ENCODE measurements at places on chromosomes 5 and 9.

DNA sequence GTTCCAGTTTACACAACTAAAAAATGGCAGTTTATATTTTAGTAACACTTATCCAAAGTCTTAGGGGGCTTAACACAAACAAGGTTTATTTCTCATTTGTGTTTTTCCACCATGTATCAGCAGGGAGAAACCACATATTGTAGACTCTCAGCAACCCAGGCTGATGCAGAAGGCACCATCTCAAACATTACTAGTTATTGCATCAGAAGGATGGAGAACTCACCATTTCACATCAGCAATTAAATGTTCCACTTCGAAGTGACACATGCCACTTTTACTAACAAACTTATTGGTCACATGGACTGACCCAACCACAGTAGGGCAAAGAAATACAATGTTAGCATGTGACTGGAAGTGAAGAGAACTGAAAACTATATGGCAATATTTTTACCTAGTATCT, 22.5 kb upstream of the SMC2 start:
- no peak for DNase-seq

GRCh38 chr9:10000669-10001068, 612.1 kb downstream of the PTPRD start:
- no peak for DNase-seq

- peak; percentile 67 for DNase-seq
Observed at GRCh38 chr9:121992571-121993212, 100.4 kb downstream of the TTLL11 start.

- DNase-seq = no peak
Observed at GRCh38 chr5:147340941-147341340, 106.1 kb downstream of the STK32A start.

- no peak for DNase-seq
Observed at GRCh38 chr5:160646033-160646432, 206.0 kb downstream of the ATP10B start.

DNA sequence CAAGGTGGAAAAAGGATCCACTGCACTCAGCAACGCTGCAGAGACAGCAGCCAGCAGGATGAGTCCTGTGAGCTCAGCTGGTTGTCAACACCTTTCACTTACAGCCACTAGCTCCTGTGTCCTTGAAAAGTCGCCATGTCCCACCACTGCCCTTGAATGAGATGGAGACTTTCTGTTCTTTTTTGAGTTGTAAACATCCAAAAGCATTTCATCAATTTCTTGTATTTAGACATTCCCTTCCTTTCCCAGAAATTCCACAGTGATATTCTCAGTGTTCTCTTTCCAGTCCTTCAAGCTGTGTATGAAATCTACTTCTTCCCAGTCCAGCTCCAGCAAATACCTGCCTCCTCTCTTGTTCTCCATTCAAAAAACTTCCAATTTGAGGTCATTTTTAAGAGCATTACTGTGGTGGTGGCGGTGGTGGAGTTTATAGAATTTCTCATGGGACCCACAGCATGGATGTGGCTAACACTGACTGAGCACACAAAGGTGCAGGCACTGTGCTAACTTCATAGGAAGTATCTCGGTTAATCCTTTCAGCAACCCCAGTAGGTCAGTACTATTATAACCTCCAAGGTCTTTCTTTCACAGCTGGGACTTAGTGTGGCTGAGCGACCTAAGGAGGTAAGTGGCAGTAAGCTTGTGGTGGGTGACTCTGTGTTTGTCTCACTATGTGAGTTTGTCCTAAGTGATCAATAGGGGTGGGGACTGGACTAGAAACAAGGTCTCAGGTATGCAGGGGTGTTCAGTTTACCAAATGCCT, 15.0 kb upstream of the GPX3 start:
- DNase-seq = no peak

DNA sequence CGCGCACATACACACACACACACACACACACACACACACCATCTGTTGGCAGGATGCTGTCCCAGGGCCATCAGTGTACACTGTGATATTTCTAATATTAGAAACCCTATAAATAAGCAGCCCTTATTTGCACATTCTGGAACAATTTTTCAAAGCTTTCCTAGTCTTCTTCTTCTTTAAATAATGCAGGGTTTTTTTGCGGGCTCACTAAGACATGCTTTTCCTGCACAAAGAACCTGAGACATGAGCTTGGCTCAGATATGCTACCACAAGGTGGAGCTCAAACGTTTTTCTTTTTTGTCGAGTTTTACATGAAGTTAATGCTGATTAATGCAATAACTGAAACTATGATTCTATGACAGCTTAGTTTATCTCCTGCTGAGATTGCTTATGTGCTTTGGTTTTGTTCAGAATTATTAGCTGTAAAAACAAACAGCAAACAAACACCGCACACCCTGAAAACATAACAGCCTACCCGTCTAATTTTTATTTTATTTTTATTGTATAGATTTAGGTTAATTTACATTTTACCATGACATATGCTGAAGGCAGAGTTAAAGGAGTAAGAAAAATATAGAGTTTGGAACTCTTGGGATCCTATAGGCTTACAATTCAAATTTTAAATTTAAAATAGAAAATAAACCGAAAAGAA, 95.8 kb downstream of the ALDH1A1 start:
- DNase-seq = no peak

- DNase-seq = no peak
Observed at GRCh38 chr9:135519179-135519971, 1.9 kb upstream of the LCN1 start.

DNA sequence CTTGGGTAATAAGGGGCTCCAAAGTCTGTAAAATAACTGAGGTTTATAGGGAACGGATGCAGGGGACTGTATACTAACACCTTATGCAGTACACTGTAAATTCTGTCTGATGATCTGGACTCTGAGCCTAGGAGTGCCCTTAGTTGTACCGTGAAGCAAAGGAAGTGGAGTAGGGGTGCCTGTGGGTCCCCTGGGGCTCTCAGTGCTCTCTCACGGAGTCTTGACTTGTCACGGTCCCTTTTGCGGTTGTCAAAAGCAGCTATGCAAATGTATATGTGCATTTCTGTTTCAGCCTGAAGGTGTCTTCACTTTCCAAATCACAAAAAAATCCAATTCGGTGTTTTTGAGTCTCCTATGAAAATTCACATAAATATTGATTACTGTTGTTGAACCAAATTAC, 17.8 kb downstream of the DMRT1 start:
- no peak for DNase-seq

DNA sequence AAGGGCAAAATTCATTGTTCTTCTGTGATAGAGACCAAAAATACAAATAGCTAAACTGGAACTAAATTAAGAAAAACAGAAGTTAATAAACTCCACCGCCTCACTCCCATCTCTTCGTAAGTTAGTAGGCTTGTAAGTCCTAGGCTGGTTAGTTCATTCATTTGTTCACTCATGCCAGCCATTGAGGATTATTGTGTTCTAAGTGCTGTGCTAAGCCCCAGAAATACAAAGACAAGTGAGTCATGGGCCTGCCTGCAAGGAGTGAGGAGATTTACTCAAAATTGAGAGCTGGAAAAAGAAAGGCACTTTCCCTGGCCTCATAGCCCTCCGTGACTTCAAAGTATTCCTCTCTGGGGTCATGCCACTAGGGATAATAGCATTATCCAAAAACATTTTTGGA, 8.5 kb downstream of the DOCK8 start:
- DNase-seq = no peak

- no peak for DNase-seq
Observed at GRCh38 chr9:35822926-35823325, 5.6 kb downstream of the FAM221B start.

- DNase-seq = no peak
Observed at GRCh38 chr5:110687485-110687884, 39.0 kb downstream of the TMEM232 start.

- peak; percentile 28 for DNase-seq
Observed at GRCh38 chr5:95530416-95530815, 24.4 kb downstream of the SKIC3 start.

GRCh38 chr5:3401635-3402034, 194.0 kb upstream of the IRX1 start:
- DNase-seq = no peak

GRCh38 chr9:128621730-128622455, 34.8 kb downstream of the DYNC2I2 start:
- no peak for DNase-seq

DNA sequence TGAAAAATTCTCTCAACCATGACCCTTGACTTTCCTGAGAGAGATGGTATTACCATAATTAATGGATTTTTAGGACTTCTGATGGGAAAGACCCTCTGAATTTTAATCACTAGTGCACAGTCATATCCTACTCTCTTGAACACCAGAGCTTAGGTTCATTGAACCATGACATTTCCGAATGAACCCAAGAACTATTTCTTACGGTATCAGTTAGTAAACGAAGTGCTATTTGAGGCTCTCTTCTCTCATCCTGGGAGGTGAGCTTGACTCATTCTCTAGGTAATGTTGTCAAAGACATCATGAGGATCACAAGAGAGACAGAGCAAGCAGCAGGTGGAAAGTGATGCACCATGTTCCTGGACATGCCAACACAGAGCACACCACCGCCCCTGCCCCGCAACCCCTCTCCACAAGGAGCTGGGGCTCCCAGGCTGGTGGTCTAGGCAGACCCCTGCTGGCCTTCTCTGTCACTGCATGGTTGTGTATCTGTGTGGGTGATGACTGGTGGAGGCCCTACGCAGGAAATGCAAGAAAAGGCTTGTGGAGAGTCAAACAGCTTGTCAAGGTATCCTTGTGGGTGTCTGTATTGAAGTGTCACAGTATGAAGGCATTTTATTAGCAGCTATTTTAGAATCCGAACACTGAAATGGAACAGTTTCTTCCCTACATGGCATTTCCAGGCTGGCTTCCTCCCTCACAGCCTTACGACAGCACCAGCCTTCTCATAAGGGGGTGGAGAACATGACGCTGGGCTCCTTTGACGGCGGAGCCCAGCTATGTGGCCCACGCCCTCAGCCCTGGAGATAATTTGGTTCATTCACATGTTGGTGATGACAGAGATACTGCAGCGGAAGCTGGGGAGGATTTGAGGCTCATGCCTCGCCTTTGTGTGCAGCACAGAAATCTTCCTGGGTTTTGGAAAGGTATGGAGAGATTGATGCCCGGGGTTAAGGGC, 297.6 kb downstream of the NTRK2 start:
- DNase-seq = peak; percentile 83

DNA sequence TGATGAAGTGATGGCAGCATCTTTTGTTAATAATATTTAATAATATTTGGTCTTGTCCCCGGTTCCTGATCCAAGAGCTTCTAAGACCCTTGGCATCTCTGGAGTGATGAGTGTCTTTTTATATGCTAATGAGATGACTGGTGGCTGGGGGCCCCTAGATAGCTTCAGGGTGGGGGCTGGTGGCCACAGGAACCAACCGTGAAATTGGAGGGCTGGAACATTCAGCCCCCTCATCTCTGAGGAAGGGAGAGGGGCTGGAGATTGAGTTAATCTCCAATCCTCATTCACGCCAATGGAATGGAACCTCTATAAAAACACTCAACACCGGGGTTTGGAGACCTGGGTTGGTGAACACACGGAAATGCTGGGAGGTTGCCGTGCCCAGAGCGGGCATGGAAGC, 78.2 kb upstream of the RAPGEF1 start:
- no peak for DNase-seq

GRCh38 chr5:28329176-28329575, 1290.8 kb upstream of the CDH9 start:
- no peak for DNase-seq

GRCh38 chr5:151141535-151141934, 16.0 kb downstream of the ANXA6 start:
- DNase-seq = no peak

- DNase-seq = no peak
Observed at GRCh38 chr5:58315794-58316193, 144.1 kb downstream of the PLK2 start.

GRCh38 chr9:36317766-36318165, 59.5 kb upstream of the GNE start:
- no peak for DNase-seq

DNA sequence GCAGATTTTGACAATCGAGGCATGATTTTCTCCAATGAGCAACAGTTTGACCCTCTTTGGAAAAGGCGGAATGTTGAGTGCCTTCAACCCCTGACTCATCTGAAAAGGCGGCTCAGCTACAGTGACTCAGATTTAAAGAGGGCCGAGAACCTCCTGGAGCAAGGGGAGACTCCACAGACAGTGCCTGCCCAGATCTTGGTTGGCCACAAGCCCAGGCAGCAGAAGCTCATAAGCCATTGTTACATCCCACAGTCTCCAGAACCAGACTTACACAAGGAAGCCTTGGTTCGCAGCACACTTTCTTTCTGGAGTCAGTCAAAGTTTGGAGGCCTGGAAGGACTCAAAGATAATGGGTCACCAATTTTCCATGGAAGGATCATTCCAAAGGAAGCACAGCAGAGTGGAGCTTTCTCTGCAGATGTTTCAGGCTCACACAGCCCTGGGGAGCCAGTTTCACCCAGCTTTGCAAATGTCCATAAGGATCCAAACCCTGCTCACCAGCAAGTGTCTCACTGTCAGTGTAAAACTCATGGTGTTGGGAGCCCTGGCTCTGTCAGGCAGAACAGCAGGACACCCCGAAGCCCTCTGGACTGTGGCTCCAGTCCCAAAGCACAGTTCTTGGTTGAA, 13.6 kb downstream of the PTPDC1 start:
- DNase-seq = peak; percentile 32

DNA sequence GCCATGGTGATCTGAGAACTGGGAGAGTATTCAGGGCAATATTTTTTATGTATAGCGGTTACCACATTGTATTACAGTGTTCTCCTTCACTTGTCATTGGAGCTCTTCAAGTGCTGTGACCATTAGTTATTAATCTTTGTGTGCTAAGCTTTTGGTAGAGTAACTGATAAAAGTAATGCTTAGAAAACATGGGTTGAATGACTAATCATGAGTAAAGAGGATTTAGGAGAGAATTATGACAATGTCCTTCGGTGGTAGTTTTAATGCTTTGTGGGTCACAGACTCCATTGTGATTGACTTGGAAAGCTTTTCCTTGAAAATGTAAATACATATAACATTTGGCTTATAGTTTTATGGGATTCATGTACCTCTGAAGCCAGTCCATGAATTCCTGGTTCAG, 21.4 kb downstream of the TGFBR1 start:
- DNase-seq = no peak

DNA sequence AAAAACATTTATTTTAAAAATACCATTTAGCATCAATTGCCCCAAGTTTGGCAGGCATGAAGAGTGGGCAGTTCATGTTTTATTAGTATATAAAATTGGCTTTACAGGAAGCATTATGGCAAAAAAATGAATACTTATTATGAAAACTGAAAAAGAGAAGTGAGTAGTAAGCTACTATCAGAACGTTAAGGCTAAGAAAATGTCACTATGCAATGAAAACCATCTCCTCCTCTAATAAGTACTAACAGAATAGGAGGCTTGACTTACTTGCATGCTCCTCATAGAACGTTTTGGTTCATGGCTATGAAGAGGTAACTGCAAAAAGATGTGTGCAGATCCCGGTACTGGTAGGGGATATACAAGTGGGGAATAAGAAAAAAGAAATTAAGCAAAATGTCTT, 23.6 kb downstream of the TICAM2 start:
- DNase-seq = no peak

- no peak for DNase-seq
Observed at GRCh38 chr5:14528926-14529325, 52.7 kb upstream of the OTULINL start.

DNA sequence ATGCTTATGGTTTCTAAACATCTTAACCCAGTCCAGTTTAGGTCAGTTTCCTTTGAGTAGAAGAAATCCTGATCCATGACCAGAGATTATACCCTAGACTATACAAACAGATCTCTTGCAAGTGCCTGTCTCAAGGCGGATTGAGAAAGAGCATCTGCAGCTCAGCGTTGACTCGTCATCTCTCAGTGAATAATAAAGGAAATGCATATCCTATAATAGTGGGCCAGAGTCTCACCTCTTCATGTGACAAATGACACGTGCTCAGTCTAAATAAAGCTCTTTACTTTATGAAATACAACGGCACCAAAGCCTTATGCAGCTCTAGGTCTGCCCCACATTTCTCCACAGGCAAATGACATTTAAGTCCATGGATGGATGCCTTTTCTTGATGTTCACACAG, 179.4 kb upstream of the NR3C1 start:
- DNase-seq = no peak

All from head of caudate nucleus (tissue), 42 donors.